CD4-positive, alpha-beta T cell treated with Interleukin-6 for 4 hours (primary cell): ENCODE measurements at places on chromosomes 5 and 9.

- DNase-seq, result no peak
These were observed 59.8 kb downstream of the DOCK2 start for GRCh38 chr5:169696621-169697510.

DNA sequence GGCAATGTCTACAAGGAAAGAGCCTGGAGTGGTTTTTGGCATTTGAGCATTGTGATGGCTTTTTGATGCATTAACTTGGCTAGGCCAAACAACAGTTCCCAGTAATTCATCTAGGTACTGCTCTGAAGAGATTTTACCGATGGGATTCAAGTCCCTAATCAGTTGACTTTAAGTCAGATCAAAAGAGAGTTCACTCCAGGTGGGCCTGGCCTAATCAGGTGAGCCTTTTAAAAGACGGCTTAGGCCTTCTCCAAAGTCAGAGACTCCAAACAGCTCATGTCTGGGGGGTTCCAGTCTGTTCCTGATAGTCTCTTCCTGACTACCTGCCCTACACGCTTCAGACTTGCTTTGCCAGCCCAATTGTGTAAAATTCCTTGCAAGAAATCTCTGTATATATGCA lies 53.7 kb downstream of the RIGI start:
- DNase-seq, result no peak

DNA sequence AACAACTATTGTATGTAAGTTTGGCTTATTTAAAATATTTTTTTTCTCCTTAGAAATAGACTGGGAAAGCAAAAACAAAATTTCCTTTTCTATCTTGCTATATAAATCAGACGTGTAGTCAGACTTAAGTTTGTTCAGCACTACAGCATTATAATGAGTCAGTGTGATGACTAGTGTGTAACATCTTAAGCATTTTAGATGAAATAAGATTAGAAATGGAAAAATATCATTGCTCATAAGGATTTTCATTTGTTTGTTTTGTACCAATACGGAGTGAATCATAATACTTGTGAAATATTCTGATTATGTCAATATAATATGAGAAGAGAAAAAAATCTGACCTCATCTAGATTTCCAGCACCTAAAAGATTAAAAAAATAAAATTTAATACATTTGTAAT lies 64.7 kb upstream of the RICTOR start:
- DNase-seq, result no peak

DNA sequence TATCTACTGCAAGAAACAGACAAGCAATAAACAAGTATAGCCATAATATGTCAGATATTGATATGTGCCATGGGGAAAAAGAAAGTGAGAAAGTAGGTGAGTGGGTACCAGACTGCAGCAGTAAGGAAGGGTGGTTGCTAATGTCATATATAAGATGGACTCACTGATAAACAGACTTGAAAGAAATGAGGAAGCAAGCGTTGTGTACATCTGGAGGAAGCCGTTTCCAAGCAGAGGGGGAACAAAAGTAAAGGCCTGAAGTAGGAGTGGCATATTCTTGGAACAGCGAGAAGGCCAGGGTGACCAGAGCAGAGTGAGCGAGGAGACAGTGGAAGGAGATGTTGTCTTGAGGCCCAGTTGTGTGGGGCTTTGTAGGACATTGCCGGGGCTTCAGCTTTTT lies 142.2 kb upstream of the MAP3K1 start:
- DNase-seq, result no peak

GRCh38 chr5:32329395-32329834 lies 16.7 kb upstream of the MTMR12 start:
- peak; percentile 64 for DNase-seq

- DNase-seq, result no peak
These were observed 116.5 kb upstream of the OTULINL start for GRCh38 chr5:14465116-14465515.

DNA sequence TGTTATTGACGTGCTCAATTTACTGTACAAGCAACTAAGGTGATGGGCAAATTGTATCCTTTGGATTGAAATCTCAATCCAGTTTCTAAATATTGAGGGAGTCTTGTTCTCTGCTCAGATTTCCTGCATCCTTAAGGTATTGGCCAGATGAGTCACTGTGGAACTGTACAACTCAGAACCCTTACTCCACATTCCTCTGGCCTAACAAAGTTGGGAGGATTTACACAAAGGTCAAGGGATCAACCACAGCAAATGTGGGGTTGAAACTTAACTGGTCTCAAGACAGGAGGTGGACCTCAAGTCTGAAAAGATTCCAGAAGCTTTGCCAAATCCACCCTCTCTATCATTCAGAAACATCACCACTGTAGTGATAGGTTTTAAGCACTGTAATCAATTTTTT lies 81.5 kb upstream of the AGXT2 start:
- no peak for DNase-seq

DNA sequence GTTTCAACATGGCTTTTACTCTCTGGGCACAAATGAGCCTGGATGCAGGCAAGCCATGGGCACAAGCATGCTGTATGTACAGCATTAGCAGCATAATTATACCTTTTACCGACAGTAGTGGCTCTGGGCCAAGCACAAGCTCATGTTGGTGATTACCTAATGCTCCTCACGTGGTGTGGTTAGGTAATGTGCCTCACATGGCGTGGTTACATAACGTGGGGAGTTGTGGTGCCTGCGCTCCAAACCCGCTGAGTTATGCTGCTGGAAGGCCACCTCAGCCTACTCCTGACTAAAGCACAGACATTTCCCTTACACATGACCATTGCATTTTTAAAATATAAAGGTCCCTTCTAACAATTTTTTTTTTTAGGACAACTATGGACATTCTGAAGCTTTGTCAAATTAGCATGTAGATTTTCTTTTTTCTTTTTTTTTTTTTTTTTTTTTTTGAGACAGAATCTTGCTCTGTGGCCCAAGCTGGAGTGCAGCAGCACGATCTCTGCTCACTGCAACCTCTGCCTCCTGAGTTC lies 794.0 kb downstream of the EFNA5 start:
- no peak for DNase-seq

DNA sequence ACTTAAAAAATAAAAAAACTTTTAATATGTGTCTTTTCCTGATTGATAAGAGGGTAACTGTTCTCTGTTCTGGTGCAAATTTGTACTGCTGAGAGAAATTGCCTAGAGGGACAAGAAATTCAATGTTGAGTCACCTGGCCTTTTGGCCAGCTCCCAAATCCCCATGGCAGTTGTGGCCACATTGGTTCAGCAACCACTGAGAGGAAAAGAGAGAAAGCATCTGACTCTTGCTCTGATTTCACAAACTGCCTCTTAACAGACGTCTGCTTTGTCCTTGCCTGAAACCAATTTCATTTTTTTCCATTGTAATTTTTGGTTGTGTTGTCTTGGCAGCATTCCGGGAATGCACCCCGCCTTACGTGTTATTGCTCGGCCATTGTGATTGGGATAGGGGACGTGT lies 42.4 kb downstream of the NTRK2 start:
- DNase-seq, result no peak

GRCh38 chr5:32810804-32811203 lies 99.7 kb downstream of the NPR3 start:
- no peak for DNase-seq

- no peak for DNase-seq
These were observed 22.5 kb downstream of the PRUNE2 start for GRCh38 chr9:76883341-76883855.

GRCh38 chr9:114549697-114550330 lies 37.8 kb upstream of the ATP6V1G1 start:
- DNase-seq, result no peak

DNA sequence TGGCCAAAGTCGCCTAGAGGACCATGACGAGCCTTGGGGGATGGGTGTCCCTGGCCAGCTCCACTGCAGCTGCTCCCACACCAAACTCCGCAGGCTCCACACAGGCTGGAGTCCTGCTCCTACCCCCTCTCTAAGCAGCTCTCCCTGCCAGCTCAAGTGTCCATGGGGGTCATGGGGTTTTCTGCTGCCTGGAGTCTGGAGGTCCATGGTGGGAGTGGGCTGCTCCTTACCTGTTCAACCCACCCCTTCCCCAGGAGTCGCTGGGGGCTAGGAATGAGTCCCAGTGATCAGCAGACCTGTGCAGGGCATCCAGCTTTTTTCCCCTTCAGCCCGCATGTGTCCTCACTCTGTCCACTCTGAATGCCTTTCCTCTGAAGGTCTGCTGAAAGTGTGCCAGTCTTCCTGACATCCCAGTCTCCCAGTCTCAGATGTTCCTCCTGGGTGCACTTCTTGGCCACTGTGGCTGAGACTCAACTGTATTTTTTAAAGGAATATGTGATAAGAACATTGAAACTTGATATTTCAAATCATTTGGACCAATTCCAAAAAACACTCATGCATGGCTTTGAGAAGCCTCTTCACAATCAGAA lies 261.3 kb upstream of the ANKH start:
- DNase-seq, result no peak

DNA sequence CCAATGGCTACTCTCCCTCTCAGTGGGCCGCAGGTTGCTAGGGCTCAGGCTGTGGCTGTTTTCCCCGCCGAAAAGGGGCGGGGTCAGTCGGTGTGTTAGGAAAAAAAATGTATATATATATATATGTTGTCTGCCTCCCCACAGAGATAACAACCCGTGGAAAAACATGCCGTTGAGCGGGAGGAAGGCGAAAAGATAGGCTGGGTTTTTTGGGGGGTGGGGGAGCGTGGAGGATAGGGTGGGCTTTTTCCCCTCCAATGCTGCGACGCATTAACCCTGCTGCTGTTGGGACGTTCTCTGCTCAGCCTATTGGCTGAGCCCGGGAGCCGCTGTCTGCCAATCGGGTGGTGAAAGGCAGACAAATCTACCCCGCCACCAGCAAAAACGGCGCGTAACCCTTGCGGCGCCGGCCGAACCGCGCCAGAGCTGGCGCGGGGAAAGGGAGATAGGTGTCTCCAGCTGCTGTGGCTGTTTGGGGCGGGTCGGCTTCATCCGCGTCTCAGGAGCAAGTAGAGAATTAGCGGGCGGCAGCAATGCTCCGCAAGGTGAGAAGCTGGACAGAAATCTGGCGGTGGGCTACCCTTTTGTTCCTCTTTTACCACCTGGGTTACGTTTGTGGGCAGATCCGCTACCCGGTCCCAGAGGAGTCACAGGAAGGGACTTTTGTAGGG lies at the start of gene PCDHGC4:
TSS of gene PCDHGC4 (plus strand) at position 390 of the 671 bp plus-strand sequence. CDS start at position 534, 144 bp downstream.
- no peak for DNase-seq

GRCh38 chr5:133709209-133709725 lies 96.9 kb upstream of the FSTL4 start:
- no peak for DNase-seq

GRCh38 chr5:127313847-127314473 lies 23.4 kb downstream of the MEGF10 start:
- peak; percentile 69 for DNase-seq

DNA sequence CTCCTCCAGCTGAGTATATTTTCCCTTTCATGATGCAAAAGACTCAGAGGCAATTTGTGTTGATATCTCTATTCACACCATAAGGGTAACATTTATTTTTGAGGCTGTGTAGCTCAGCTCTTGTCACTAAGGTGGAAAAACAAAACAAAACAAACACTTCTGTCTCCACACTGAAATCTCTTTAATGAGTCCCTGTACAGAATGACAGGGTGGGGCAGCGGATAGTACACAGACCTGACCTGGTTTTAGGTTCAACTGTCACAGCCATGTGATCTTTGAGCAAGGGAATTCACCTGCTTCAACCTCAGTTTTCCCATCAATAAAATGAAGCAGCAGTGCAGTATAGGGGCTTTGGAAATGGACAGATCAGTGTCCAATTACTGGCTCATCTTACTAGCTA lies 29.3 kb downstream of the TLR4 start:
- no peak for DNase-seq

DNA sequence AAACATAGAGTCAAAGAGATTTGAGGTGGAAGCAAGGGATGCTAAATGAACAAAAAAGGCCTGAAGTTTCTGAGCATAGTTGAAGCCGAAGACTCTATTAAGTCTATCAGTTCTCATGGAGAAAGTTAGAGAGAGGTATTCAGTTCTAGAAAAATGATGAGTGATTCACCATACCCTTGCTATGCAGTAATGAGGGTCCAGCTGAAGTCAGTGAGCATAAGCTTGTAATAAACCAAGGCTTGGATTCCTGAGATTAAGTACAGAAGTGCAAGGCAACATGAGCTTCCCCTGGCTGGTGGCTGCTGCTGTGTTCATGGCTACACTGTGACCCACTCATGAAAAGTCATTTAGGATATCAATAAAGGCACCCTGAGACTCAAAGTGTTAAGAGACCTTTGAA lies 129.7 kb upstream of the MTAP start:
- no peak for DNase-seq

DNA sequence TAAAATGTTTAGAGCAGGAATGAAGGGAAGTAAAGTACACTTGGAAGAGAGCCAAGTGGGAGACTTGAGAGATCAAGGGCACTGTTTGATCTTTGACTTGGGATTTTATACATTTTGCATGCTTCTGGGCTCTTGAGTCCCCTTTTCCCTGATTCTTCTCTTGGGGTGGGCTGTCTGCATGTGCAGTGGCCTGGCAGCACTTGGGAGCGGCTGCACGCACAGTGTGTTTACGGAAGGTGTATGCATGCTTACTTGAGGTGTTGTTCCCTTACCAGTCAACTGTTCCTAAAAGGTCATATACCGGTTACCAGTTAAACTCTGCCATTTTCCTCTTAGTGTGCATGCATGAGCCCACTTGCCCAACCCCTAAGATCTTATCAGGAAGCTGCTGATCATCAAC lies 377.7 kb downstream of the CYLC2 start:
- no peak for DNase-seq

DNA sequence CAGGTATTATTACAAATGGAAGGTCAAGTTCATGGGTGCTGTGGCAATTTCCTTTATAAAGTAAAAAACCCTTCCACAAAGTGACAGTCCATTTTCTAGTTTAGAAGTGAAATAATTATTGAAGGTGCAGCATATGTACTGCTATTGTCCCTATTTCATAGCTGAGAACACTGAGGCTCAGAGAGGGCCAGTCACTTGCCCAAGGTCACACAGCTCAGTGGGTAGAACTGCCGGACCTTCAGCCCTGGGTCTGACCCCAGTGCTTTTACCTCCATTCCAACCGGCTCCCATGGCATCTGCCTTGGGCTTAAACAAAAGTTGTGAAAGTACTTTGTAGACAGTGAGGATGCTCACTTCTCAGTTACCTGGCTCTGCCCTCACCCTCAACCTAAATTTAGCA lies 150.6 kb upstream of the SMIM23 start:
- no peak for DNase-seq

GRCh38 chr5:118778941-118779340 lies 209.4 kb downstream of the DTWD2 start:
- DNase-seq, result no peak

- DNase-seq, result no peak
These were observed 4.0 kb downstream of the KLF4 start for GRCh38 chr9:107485458-107486043.

- DNase-seq, result no peak
These were observed 59.1 kb upstream of the CAMK4 start for GRCh38 chr5:111165058-111165457.

DNA sequence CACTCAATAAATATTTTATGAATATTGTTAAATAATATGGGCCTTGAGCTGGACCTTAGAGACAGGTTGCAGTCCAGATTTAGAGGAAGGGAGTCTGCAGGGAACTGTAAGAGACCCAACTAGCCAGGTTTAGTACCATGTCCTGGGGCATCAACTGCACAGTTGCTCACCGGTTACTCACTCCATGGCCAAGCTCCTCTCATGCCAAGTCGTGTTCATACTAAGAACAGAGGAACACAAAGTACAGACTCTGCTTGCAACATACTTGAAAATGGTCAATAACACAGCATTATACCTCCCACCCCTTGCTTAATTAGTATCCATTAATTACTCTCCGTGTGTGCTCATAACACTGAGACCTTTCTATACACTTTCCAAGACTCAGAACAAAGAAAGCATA lies 317.6 kb upstream of the PIK3R1 start:
- DNase-seq, result no peak
